ENCODE measurements at places on chromosomes 3 and 15. TPM values are rescaled to one million over a fixed set of nuclear protein-coding genes. Genes with fewer than 3 reads are reported as not detected.

DNA sequence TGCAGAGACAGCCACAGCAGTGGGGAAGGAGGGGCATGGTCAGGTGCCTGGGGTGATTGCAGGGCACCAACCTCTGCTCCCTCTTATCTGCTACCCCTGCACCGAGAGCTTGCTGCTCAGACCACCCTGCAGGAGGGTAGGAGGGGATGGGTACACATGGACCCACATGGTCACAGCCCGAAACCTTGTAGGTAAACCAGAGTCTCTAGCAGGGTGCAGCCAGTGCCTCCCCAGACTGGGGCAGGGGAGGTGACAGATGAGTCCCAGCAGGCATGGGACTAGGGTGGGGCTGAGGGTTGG, 49.2 kb downstream of the FAH start:
- DNase-seq = no peak

GRCh38 chr3:8355346-8355745, 146.3 kb upstream of the LMCD1 start:
- no peak for DNase-seq

- DNase-seq = no peak
These were observed 271.6 kb downstream of the FHIT start for GRCh38 chr3:60979461-60980341.

- DNase-seq = no peak
These were observed 4.4 kb downstream of the MBD4 start for GRCh38 chr3:129435367-129435766.

LYZL4 gene
- total RNA-seq = not detected

LOXL1 gene
- total RNA-seq = 10.3 TPM

GPR156 gene
- 0.45 TPM for total RNA-seq

LINGO1 gene
- total RNA-seq = 19.6 TPM

DNA sequence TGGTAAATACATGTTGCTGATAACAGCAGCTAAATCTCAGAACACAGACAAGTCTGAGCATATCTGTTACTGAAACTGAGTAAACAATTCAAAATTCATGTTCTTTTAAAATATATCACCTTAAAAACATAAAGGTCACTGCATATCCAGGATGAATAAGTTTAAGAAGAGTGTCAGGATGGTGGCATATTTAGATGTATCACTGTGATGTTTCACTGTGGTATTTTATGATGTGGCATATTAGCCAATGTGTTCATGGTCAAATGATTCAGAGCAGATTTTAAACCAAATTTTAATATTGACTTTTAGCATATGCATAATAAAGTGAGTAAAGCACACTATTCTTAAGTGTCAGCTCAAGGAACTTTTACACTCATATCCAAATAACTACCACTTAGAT, 346.4 kb upstream of the DPPA4 start:
- DNase-seq = no peak

Measured in type B pancreatic cell (in vitro differentiated cells).